Lower lobe of right lung (tissue), 2 donors: ENCODE measurements at places on chromosomes 7 and 10. TPM values are rescaled to one million over a fixed set of nuclear protein-coding genes. Genes with fewer than 3 reads are reported as not detected.

The GDF10 gene
- 14.5 TPM for total RNA-seq

The ANKRD1 gene
- 47.5 TPM for total RNA-seq

The EBF3 gene
- total RNA-seq: 0.53 TPM

- no peak overlapping the region for H3K27ac ChIP-seq
- H3K27me3 ChIP-seq: no peaks in the 10 kb centered on the region
- no peak for DNase-seq
- peaks cover 31% of the 10 kb centered on the region for H3K4me1 ChIP-seq
- no peak overlapping the region for H3K4me3 ChIP-seq
Measured at GRCh38 chr7:129911790-129912189, 41.0 kb downstream of the UBE2H start.

The SPDYE5 gene
- total RNA-seq: not detected

DNA sequence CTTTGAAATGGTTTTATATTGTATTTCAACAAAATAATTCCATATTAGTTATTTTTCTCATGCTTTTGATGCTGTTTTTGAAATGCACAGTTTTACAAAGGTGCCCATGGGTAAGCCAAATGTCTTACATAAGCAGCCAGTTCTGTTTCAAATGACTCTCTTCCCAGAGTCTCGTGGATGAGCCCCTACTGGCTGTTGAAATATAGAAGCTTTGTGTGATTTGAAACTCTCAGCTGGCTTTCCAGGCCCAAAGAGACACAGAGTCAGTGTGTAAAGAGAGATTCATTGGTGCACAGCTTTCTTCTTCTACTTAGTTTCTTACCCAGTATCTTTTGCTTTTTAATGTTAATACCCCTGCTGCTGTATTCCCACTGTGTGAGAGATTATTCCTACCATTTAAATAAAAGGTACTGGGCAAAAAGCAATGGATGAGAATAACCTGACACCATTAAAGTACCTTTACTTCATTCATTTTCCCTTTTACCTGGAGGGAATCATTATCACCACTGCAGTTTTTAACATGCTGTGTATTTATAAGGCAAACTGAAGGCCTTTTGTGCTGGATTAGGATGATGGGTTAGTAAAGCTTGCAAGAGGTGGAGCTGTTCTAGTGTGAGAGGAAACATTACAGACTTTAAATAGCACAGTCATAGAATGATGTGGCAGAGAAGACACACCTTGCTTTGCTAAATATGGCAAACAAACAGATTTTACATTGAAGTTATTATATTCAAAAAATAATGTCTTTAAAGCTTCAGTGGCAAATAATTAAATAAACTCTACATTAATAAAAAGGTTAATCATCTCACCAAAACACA, 415.1 kb downstream of the THSD7A start:
- DNase-seq: no peak
- H3K27me3 ChIP-seq: no peaks in the 10 kb centered on the region
- H3K4me1 ChIP-seq: no peaks in the 10 kb centered on the region
- no peak overlapping the region for H3K27ac ChIP-seq
- no peaks in the 10 kb centered on the region for H3K36me3 ChIP-seq
- H3K4me3 ChIP-seq: no peak overlapping the region

The MEST gene
- 34.7 TPM for total RNA-seq

DNA sequence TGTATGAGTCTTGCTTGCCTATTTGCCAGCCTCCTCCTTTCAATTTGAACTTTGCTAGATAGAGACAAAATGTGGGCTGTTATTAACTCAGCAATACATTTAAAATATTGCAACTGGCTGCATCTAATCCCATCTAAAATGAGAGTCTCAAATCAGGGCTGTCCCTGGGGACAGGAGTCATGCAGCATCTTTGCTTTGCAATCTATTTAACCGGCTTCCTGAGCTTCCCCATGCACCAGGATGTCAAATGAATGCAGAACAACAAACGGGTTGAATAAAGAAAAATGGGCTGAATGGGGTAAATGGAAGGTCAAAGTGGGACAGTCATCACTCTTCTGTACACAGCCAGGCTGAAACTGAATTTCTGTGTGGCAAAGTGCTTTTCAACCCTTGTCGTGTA, 89.2 kb downstream of the AOAH start:
- no peaks in the 10 kb centered on the region for H3K36me3 ChIP-seq
- no peaks in the 10 kb centered on the region for H3K4me1 ChIP-seq
- H3K4me3 ChIP-seq: no peak overlapping the region
- DNase-seq: no peak

The ETV1 gene
- 89.0 TPM for total RNA-seq
